ENCODE measurements at places on chromosomes 1 and 21.

DNA sequence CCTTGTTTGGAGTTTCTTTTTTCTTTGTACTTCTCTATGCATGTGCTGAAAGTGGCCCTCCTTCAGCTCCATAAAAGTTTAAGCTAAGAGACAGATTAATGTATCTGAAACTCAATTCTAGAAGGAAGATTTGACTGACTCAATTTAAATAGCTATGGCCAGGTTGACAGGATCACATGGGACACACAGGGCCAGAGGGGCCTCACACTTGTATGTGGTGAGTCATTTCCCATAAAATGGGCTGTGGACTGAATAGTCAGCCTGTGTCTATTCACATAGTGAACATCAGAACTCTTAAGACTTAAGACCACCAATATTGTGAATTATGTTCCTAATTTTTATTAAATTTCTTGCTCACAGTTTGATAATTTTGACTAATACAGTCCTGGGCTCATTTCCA lies 45.7 kb upstream of the DEPDC1 start:
- DNase-seq = no peak

- no peak for DNase-seq
These were observed 11.8 kb upstream of the RPL5 start for GRCh38 chr1:92820024-92820423.

GRCh38 chr1:155053531-155054105 lies 2.5 kb downstream of the ADAM15 start:
- DNase-seq = no peak

DNA sequence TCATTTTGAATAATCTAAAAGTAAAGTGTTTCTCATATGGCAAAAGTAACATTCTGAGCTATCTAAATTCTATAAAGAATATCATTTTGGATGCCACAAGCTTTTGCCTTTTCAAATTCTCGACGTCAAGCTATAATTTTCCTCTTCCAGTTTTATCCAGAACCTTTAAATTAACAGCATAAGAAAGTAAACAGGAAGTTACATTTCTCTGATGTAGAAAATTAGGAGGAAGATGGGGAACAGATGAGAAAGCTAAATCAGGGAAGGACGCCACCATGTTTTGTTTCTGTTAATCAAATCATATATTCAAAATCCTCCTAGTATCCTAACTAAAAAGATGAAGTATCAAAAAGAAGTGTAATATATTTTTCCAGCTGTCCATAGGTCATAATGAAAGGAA lies 8.8 kb upstream of the CAMSAP2 start:
- DNase-seq = no peak

GRCh38 chr1:24742090-24742938 lies 2.9 kb upstream of the CLIC4 start:
- no peak for DNase-seq

GRCh38 chr21:15277466-15277865 lies 212.7 kb upstream of the NRIP1 start:
- no peak for DNase-seq

DNA sequence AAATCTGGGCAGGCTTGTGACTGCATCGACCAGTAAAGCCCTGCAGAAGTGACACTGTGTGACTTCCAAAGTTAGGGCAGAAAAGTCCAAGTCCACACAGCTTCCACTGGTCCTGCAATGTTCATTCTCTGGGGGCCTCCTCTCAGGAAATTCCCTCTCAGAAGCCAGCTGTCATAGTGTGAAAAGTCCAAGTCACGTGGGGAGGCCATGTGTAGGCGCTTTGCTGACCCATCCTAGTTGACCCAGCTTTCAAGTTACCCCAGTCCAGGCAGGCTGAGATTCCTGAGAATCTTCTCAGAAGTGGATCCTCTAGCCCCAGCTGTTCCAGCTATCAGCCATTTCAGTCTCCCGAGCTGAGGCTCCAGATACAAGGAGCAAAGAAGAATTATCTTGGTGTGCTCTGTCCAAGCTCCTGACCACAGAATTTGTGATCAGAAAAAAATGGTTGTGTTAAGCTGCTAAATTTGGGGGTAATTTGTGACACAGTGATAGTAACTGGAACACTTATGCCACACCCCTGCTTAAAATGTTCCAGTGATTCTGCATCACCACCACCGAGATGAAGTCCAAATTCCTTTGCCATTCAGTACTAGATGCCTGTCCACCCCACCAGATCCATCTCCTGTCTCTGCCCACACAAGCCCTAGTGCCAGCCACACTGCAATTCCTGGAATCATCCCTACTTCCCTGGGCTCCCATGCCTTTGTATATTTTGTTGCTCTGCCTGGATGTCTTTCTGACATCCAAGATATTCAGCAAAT lies 2.5 kb upstream of the STUM start:
- no peak for DNase-seq

GRCh38 chr1:35288761-35289160 lies 20.3 kb downstream of the ZMYM4 start:
- DNase-seq = no peak

GRCh38 chr1:209657140-209657879 lies 5.1 kb upstream of the LAMB3 start:
- no peak for DNase-seq

GRCh38 chr1:246680190-246680589 lies 44.0 kb upstream of the SCCPDH start:
- DNase-seq = no peak

GRCh38 chr1:179177182-179177581 lies 52.3 kb downstream of the ABL2 start:
- no peak for DNase-seq

Measured in GM18507 (cell line).